ENCODE measurements at places on chromosomes 6 and 20.

GRCh38 chr6:43297644-43298564 is at the start of gene SLC22A7:
Gene SLC22A7, plus strand, starts transcription at chr6:43298260. Its CDS starts 99 bp downstream, at chr6:43298359.
- no peak for DNase-seq

DNA sequence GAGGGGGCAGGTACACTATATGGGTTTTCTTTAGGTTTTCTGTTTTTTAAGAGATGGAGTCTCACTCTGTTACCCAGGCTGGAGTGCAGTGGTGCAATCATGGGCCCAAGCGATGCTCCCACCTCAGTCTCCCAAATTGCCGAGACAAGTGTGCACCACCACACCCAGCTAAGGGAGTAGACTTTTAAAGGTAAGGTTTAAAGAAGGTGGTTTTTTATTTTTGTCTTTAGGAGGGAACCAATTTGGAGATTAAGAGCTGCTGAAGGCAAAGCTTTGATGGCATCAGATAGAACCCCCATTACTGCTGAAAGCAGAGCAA is 7.9 kb downstream of the SRSF6 start:
- no peak for DNase-seq

DNA sequence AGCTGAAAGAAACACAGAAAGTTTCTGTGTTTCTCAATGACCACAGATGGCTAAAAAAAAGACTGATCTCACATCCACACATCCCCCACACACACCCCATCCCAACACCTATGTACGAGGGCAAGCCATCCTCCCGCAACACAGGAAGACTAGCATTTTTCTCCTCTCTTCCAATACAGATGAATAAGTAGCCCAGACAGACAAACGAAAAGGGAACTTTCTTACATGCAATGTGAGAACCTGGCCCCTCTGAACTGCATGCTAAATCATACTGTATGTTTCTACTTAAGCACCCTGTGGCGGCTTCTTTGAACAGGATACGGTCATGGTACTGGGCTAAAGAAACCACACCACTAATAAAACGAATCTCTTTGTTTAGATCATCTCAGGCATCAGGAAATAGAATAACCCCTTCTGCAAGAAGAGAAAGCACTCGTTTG is 116.2 kb downstream of the GMDS start:
- DNase-seq: no peak

DNA sequence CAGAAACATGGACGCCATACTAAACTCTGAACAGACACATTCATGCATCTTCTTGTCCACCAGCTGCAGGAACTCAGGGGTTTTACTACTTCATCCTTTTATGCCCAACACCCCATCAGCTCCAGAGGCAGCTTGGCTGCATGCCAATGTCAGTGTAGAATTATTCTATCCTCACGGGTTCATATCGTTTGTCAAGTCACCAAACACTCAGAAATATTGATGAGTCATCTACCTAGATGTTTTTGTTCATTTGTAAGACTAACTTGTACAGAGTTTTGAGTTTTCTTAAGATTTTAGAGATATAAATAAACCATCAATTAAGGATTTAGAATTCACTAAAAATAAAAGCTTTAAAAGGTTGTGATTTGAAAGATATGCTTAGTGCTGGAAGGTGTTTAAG is 590.7 kb upstream of the FLRT3 start:
- no peak for DNase-seq

DNA sequence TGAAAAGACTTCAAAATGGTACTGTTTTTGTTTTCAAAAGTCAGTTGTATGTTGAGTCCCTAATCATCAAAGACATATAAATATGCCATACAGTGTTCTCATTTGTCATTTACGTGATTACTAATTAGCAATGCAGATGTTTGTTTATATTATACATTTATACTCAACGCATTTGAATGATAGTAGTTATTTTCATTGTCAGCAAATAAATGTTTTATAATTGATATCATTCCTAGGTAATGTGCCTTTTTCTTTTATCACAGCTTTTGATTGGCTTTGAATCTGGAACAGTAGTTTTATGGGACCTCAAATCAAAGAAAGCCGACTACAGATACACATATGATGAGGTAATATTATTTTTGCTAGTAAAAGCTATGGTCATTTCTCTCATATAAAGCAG is 62.6 kb downstream of the STXBP5 start:
- DNase-seq: no peak

DNA sequence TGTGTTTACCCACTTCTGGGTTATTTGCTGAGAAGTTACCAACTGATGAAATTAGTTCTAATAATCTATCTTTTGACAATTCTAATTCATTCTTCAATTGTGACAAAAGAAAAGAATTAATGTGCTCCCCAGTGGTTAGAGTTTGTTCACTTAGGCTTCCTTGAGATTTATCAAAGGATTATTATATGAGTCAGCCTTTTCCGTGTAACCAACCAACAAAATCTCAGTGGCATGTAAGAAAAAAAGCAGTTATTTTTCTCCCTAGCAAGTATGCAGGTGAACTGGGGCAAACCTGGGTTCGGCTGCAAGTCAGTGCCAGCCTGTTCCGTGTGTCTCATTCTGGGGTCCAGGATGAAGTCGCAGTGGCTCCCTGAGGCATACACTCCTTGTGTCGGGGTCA is 28.8 kb upstream of the HIVEP1 start:
- no peak for DNase-seq

DNA sequence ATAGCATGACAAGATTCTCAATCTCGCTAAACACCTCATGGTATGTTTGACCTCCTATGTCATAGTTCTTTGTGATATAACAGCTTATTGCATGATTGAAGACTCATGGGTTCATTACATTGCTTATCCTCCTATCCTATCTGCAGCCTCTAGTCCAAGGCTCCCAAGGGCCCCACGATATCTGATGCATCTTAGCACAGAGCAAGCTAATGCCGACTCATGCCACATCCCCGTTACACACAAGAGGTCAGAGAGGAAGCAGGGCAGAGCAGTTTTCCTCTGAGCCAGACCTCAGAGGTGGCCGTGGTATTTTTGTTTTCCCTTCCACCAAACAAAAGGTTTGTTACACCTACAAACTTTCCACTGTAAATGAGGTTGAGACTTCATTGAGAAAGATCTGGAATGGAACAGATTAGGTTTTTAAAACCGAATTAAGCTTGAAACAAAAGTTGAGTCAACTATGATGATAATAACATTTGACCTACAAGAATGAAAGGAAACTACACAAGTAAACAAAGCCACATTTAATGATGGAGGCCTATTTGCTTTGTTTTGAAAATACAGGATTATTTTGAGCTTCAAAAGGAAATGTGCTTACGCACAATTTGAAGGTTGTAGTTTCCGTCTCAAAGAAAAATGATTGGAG is 133.9 kb upstream of the MYLIP start:
- DNase-seq: no peak

- DNase-seq: no peak
Observed at GRCh38 chr6:32603888-32604287, 14.2 kb upstream of the HLA-DRB1 start.

GRCh38 chr6:14194483-14194882 is 76.9 kb downstream of the CD83 start:
- no peak for DNase-seq

DNA sequence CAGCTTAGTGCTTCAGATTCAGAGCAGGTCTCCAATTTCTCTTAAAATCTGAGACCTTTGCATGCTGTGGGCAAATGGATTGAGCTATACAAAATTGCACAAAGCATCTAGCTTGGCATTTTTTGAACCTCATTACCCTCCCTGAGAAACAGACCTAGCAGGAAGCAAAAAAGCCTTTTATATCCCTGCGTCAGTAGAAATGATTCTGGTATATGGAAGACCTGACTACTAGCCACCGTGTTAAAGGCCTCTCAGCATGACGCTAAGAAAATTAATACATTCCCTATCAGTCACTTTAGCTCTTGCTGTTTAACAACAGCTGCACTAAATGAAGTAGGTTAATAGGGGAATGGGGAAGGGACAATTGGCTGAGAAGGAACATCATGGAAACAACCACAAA is 110.7 kb upstream of the SMLR1 start:
- no peak for DNase-seq

DNA sequence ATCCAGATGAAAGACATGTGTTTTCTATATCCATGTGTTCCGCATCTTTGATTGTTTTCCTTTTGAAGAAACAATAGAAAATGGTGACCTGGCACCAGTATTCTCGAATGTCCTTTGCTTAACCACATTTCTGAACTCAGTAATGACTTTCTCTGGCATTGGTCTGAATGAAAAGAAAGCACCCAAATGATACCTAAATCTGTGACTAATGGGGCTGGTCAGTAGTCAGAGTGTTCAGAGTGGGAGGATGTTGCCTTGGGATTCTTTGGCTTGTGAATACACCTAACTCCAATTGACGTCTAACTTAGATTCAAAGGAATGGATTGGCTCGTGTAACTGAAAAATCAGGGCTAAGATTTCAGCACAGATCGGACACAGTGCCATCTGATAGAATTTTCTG is 27.1 kb downstream of the PARD6B start:
- DNase-seq: no peak

- no peak for DNase-seq
Observed at GRCh38 chr6:142376115-142376514, 74.3 kb downstream of the ADGRG6 start.

GRCh38 chr6:166752097-166752496 is 125.0 kb upstream of the RPS6KA2 start:
- DNase-seq: no peak

DNA sequence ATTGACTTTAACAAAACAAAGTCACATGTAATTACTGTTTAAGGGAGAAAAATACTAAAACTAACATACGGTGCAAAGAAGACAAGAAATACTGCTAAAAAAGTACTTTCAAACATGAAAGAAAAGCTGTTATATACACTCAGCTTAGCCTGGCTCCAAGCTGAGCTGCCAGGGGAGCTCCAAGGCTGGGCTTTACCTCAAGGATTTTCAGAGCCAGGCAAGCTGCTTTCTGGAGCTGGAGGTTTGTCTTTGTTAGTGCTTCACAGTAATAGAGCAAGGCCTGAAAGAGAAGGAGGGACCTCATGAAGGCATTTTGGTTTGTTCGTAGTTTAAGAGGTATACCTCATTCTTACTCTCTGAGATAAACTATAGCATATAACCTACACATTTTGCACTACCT is 19.6 kb upstream of the ARMH2 start:
- no peak for DNase-seq

DNA sequence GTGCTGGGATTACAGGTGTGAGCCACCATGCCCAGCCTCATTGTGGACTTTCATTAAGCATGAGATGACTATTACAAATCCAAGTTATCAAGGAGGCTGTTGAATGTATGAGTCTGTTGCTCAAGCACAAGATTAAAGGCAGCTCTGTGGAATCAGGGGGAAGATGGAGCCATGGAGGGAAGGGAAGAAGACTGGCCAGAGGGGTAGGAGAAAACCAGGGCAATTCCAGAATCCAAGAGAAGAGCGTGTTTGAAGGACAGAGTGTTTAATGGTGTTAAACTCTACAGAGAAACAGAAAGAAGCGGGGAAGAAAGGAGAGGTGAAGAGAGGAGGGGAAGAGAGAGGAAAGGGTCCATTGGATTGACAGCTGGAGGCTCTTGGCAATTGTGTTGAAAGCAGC is 49.8 kb upstream of the TTPAL start:
- no peak for DNase-seq

All from stimulated activated CD4-positive, alpha-beta T cell treated with anti-CD3 and anti-CD28 coated beads, TNF-alpha, amount 100 ng/mL, for 1 hour (primary cell).